Activated T-cell treated with anti-CD3 and anti-CD28 coated beads for 4 hours (primary cell): ENCODE measurements at places on chromosomes 6 and 20.

DNA sequence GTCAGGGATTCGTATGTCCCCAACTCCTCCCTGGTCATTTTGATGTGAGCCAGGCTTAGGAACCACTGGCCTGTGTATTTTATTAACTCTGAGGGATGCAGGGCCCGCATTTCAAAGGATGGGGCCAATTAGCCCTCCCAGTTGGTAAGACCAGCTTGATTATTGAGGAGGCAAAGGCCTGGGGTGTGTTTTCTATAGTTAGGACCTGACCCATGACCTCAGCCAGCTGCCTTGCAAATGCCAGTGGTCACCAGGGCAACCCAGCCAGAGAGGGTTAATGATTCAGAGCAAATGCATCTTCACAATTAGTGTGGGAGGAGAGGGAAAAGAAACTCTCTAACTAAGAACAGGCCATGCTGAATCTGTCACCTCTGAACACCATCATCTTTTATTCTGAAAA, 835.4 kb downstream of the MAFB start:
- DNase-seq = no peak

DNA sequence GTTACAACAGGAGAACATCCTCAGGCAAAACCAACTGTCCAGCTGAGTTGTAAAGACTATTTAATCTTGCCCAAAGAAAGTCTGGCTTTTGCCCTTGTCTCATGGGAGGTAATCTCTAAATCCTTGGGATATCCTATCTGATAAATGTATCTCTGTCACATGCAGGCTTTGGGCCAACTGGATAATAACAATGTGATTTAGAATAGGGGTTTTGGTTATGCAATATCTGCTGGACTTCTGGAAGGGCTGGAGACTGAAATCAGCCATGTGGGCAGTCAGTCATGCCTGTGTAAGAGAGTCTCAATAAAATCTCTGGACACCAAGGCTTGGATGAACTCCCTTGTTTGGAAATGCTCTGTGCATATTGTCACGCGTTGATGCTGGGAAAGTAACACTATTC, 56.3 kb upstream of the PRL start:
- DNase-seq = no peak

DNA sequence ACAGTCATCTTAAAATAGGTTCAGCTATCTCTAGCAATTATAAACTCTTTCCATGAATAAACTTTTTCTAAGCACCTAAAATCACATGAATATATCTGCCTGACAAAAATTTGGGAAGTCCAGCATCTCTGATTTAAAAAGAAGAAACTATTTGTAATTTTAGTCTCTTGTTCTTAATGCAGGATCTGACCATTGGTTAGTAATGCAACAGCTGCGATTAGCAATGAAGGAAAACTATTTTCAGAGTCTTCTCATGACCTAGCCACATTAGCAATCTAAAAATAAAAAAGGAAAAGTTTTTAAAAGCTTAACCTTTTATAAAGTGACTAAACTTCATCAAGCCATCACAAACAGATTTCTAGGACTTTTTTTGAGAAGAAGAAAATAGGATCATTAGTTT, 97.5 kb downstream of the PTPRK start:
- DNase-seq = no peak

GRCh38 chr6:137820425-137820824, 46.6 kb upstream of the TNFAIP3 start:
- no peak for DNase-seq

GRCh38 chr6:42009844-42010184, 40.5 kb upstream of the TAF8 start:
- DNase-seq = no peak

DNA sequence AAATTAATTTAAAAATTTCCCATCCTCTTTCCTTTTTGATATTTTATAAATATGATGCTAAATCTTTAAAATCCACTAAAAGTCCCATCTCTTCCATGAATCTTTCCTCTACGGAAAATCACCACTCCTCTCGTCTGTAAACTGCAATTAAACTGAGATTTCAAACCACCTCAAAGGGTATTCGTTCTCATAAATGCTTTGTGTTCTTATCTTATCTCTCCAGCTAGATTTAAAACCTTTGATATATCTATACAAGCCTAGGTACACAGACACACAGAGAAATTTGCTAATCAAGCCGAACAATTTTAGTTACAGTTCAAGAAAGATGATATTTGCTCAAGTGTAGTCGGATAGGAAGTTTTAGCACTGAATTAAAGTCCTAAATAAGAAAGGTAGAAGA, 214.6 kb upstream of the PRDM1 start:
- DNase-seq = no peak

DNA sequence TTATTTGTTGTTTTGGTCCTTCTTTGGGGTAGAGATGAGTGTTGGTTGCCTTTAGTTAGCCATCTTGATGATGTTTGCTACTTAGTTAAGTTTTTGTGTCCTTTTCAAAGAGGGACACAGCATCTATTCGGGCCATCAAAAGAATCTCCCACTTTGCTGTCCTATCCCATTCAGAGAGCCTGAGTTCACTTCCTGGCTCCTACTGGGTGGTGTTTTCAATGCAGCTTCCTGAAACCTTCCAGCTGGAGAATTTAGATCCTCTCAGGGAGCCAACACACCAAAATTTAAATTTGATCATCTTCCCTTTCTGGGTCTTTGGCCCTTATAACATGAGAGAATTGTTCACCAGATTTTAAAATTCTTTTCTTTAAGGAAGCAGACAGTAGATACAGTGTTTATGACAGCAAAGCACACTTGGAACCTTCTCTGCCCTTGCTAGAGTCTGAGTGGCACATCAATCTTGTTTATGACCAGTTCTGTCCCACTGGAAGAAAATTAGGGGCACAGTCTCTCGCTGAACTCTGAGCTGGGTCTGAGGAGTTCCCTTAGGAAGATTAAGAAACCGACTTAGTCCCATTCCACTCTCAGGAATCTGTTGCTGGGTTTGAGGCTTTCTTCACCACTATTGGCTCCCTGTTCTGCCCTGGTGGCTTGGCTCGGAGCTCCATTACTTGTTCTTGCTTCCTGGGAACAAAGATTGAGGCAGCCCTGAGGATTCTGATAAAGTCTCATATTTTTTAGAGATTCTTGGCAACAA, 115.5 kb downstream of the CCDC170 start:
- DNase-seq = no peak

DNA sequence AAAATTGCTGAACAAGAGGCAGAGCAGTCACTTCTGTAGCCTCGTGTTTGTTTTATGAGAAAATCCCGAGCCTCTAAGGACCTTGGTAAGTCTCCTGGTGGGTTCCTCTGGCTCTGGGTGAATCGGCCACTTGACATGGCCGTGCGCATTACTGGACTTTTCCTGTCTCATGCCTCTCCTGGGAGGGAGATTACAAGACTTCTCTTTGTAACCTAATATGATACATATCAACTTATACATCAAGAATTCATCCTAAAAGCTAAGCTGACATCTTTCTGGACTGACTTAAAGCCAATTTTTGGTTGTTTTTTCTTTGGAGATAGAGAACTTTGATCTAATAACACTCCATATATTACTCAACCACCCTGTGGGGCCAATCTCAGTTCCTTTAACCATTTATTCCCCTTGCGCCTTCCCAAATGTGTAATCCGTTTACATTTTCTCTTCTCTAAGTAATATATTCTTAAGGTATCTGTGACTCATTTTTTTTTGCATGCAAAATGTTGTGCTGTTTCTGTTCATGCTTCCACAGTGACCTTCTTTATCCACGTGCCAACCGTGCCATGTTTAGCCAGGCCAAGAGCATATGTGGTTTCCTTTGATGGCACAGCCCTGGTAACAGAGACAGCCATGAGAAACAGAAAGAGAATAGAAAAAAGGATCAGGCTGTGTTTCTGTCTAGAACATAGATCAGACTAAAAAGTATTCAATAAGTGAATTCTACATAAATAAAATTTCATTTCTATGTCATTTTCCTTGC, 47.5 kb upstream of the JAG1 start:
- no peak for DNase-seq

DNA sequence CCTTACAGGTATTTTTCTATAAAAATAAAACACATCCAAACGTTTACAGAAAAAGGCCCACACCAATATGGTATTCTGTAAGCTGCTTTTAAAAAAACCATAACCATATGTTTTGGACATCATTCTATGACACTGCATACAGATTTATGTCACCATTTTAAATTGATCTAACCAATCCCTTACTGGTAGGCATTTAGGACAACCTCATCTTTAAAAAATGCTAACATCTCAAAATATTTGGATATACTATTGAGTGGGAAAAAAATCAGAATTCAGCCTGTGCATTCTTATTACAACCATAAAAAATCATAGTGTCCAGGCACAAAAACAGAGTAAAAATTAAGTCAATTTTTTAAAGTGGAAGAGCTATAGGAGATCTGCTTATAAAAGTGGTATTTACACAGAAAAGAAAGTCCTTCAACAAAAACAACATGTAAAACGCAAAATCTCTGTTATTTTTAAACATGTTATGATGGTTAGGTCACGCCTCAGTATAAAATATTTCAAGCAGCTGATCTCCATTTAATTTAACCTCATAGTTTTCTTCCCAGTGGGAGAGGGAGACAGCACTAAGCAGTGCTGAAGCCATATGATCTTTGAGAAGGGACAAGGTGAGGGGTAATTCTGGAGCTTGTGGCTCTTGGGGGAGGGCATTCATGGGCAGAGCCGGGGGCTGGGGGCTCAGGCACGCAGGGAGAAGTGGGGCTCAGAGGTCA, 21.2 kb downstream of the TRAM2 start:
- no peak for DNase-seq

- DNase-seq = no peak
Observed at GRCh38 chr6:149939356-149939648, 2.5 kb upstream of the ULBP2 start.

DNA sequence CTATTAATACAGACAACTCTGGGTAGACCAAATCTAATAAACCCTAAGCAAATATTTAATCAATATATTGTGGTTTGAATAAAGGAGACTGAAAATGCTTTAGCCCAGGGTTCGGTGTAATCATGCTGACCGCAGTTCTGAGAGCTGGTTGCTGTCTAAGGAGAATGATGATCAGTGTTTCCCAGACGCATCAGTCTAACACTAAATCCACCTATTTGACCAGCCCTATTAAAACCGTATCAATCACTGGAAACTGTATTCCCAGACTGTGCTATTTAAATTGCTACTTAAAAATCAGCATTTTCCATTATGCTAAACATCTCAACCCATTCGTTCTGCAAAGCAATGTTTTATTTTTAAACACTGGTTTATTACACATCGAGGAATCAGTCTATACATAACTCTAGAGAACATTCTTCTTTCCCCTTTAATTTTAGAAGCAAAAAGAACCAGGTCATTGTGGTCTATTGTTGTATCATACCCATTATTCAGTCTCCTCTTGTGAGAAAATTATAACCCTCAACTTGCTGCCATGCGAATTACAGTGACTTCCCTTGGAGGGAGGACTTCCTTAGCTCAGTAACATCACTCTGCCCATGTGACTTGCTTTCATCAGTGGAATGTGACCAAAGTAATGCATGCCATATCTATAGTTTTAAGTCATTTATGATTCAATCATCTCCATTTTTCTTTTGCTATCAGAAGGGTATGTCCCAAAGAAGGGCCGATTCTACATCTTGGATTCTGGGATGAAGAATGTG, 515.2 kb upstream of the JAG1 start:
- no peak for DNase-seq

DNA sequence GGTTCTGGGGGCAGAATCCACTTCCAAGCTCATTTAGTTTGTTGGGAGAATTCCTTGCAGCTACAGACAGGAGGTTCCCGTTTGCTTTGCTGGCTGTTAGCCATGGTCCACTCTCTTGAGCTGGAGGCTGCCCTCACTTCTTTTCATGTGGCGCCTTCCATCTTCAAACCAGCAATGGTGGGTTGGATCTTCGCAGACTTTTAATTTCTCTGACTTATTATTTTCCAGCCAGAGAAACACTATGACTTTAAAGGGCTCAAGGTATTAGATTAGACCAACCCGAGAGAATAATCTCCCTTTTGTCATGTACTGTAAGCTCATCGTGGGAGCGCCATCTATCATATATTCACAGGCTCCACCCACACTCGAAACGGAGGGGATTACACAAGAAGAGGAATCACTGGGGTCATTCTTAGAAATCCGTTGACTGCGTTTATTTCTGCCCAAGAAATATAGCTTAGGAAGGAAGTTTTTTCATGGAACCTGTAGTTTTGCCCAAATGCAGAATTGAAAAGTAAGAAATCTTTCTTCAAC, 38.9 kb downstream of the SAMD5 start:
- DNase-seq = no peak

DNA sequence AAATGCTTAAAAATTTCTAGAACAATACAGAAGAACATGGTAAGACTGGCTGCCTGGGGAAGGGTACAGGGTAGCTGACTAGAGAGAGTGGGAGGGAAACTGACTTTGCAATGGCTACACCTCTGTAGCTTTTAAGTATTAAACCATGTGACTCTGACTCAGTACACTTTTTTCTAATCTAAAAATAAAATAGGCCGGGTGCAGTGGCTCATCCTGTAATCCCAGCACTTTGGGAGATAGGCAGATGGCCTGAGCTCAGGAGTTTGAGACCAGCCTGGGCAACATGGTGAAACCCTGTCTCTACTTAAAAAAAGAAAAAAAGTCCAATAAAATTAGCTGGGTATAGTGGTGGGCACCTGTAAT, 18.5 kb downstream of the ATP9A start:
- DNase-seq = no peak

GRCh38 chr6:154993710-154994109, 1.4 kb upstream of the TIAM2 start:
- no peak for DNase-seq

DNA sequence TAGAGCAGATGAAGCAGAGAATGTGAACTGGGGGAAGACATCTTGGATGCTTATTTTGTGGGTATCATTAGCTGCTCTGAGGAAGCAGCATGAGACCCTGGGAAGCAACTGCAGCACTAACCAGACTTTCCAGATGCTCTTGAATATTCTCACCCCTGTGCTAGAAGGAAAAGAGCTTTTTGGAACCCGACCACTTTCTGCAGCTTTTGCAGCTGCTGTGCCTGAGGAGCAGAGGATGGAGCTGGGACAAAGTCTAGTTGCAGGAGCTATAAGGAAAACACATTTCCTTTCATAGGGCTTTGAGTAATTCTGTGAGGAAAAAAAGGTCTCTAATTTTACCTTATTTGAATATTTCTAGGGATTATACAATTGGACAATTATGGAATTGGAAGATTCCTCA, 369.7 kb downstream of the CD109 start:
- no peak for DNase-seq

- DNase-seq = peak; percentile 25
Observed at GRCh38 chr6:37433657-37434271, 743 bp downstream of the CMTR1 start.

- DNase-seq = no peak
Observed at GRCh38 chr6:37967651-37968050, 148.1 kb downstream of the ZFAND3 start.

- DNase-seq = no peak
Observed at GRCh38 chr6:121760745-121761144, 325.3 kb downstream of the GJA1 start.

DNA sequence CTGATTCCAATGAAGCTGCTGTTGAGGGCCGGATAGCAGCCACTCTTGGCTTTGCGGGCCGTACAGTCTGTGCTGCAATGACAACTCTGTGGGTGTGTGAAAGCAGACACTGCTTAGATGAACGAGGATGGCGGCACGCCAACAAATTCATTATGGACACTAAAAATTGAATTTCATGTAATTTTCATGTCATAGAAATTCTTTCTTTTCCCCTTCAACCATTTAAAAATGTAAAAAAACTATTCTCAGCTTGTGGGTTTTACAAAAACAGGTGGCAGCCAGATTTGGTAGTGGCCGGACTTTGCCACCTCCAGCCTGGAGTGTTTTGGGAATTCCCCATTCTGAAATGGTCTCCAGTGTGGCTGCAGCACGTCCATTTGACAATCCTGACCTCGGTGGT, 26.0 kb downstream of the MAS1 start:
- no peak for DNase-seq

GRCh38 chr6:36378243-36378920, 9.1 kb downstream of the ETV7 start:
- DNase-seq = no peak
